ENCODE measurements at places on chromosomes 1 and 21.

GRCh38 chr1:53074313-53075154, 12.5 kb downstream of the PODN start:
- DNase-seq = no peak

DNA sequence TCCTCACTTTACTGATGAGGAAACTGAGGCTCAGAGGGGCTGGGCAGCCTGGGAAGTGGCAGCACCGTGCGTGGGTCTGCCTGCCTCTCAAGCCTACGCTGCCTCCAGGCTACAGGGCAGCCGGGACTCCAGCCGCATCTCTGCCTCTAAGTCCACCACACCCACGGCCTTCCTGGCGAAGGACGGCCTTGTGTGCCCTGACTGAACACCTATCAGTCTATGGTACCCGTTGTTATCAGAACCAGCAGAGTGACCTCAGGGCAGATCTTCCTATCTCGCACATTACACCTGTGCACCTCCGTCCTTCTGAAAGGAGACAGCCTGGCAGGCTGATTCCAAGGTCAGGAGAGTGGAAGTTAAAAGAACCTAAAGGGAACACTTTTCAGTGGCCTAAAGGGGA, 35.7 kb upstream of the SLC30A1 start:
- no peak for DNase-seq

GRCh38 chr1:55275151-55275748, 60.1 kb upstream of the USP24 start:
- peak; percentile 10 for DNase-seq

GRCh38 chr1:232223183-232223708, 406.7 kb downstream of the SIPA1L2 start:
- no peak for DNase-seq

DNA sequence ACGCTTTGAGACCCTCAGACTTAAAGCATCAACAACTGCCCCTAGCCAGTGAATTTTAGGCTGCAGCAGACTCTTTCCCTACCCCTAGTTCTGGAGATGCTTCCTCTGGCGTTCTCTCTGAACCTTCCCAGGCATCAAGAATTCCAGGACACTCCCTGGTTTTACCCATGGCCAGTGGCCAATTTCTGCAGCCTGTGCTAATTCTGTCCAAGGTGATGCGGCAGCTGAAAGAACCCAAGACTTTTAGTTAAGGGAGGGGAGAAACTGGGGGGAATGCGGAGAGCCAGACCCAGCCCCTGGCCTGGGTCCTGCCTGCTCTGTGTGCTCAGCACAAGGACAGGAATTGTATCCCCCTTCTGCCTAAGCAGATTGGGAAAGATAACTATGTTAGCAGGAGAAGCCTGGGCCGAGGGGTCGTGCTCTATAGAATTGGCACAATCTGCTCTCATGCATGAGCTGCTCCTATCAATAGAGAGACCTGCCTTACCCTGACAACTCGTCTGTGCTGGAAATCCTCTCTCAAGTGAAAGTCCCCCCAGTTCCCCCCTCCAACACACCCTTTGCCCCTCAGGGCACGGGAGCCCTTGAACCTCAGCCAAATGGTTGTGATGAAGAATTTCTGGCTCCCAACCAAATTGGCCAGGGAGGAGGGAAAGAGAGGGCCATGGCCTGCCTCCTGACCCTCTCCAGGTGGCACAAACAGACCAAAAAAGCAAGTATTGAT, 5.4 kb upstream of the GJA8 start:
- DNase-seq = no peak

- DNase-seq = no peak
Measured at GRCh38 chr21:45200031-45200430, 87.7 kb downstream of the POFUT2 start.

GRCh38 chr21:25961042-25961441, 209.5 kb downstream of the APP start:
- DNase-seq = peak; percentile 47

GRCh38 chr1:7606096-7606495, 165.0 kb upstream of the VAMP3 start:
- no peak for DNase-seq

DNA sequence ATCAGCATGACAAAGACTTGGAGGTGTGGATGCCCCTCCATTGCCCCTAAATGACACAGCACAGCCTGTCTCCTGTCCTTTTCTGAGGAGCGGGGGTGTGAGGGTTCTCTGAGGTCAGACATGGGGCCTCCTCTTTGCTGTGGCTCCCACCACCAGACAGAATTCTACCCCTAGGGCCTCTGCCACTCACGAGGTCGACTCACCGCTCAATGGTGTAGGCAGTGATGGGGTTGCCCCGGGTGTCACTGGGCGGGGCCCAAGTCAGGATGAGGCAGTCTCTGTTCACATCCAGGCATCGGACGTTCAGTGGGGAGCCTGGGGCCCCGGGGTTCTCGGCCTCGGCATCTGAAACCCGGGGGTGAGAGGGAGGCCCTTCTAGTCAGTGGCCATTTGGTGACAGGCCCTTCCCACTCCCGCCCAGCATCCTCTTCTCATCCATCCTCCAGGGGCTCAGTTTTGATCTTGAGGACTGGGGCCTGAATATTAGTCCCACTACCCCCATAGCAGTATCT, 19.9 kb downstream of the MYOM3 start:
- no peak for DNase-seq

DNA sequence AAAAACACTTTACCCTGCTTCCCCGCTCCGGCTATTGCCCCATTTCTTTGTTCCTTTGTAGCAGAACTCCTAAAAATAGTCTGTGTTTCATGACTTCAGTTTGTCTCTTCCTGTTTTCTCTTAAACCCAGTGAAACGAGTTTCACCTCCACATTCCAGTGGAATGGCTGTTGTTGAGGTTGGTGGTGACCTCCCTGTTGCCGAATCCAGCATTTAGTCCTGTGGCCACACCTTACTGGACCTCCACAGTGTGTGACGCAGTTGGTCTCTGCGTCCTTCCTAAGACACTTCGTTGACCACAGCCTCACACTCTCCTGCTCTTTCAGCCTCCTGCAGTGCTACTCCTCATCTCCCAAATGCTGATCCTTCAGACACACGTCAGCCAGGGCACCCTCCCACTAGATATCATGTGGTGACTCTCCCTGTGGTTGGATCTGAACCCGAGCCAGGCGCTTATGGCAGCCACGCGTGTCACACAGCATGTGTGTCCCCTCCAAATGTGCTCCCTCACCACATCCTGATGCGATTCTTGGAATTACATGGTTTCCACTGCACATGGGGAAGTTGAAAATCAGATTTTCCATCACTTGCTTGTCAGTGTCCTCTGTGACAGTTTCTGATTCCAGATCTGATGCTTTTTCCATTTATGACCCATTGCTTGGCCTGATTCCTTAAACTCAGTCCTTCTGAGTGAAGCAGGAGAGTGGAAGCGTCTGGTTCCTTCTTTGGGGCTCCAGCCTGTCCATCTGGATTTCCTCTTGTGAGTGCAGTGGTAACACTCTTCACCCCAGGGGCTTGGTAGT, 99.1 kb upstream of the ARTN start:
- DNase-seq = no peak

DNA sequence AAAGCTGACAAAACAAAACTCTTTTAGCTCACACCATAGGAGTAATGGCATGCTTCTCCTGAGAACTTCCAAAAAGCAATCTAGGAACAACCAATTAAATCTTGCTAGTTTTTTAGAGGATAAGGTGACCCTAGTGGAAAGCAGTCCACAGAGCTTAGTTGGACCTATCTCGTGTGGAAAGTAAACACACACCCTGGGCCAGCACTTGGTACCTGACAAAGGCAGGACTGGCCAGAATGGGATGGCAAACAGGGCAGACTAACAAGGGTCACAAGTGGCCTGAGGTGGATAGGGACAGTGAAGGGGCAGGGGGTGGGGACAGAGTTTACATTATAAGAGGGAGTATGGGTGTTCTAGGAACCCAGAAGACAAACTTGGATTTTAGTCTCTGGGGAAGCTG, 22.0 kb downstream of the FMO4 start:
- no peak for DNase-seq

DNA sequence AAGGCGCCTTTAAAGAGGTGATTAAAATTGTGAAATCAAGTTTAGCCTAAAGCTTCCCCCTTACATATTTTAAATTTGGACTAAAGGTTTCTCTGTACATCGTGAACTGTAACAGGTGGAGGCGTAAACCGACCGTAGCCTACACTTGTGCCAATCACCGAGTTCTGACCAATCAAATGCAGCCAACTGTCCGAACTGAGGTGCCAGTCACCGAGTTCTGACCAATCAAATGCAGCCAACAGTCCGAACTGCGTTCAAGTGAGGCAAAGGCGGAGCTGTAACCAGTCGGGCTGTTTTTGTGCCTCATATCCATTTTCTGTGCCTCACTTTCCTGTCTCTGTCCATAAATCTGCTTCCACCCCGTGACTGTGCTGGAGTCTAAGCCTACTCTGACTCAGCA, 7.4 kb downstream of the TFF1 start:
- DNase-seq = no peak

GRCh38 chr1:236417336-236417735, 23.2 kb downstream of the EDARADD start:
- DNase-seq = no peak

GRCh38 chr1:53540604-53541262, 81.5 kb downstream of the DMRTB1 start:
- no peak for DNase-seq

GRCh38 chr1:94048413-94049164, 72.4 kb downstream of the ABCA4 start:
- no peak for DNase-seq

DNA sequence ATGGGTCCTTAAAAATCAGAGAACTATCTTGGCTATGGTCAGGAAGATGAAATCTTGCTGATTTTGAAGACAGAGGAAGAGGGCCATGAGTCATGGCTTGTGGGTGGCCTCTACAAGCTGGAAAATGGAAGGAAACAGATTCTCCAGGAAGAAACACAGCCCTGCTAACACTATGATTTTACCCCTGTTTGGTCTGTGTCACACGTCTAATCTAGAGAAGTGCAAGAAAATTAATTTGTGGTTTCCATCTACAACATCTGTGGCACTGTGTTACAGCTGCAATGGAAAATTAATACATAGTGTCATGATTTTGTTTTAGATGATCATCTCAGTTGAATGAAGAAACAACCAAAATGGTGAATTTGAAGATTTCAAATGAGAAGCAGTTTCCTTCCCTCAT, 288.7 kb upstream of the NRIP1 start:
- peak; percentile 87 for DNase-seq

- DNase-seq = peak; percentile 57
Measured at GRCh38 chr1:243254233-243254926, 701 bp downstream of the CEP170 start.

GRCh38 chr1:244917073-244917670, 52.8 kb upstream of the HNRNPU start:
- no peak for DNase-seq

DNA sequence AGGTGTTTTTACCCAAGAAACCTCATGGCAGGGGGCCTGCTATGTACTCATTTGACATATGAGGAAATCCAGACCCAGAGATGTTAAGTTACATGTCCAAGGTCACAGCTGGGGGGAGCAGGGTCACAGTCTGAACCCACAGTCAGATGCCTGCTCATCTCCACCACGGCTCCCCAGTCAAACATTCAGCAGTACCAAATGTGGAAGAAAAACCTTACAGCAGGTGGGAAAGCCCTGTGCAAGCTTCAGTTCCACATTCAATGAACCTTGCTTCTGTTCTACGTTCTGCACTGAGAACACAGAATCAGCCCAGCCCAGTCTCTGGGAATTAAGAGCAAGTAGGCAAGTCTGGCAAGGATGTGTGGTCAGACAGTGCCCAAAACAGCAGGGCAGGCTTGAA, 35.2 kb downstream of the LRP8 start:
- no peak for DNase-seq

DNA sequence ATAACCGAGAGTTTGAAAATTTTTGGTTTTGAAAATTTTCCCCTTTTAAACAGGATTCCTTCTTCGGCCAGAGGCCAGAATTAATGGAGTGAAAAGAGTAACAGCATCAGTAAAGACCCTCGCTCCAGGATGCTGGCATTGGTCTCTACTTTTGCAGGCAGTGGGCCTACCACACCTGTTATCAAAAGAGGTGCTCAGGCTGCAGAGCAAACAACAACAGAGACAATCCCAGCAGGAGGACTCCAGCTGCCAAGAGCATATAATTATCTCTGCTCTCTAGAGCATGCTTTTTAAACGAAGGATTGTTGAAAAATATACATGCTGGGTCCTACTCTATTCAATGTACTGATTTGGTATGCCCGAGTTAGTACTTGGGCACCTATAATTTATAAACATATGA, 1048.5 kb downstream of the PLA2G4A start:
- DNase-seq = no peak

Data from common myeloid progenitor, CD34-positive (primary cell).